GM19239 (cell line): ENCODE measurements at places on chromosomes 4 and X.

DNA sequence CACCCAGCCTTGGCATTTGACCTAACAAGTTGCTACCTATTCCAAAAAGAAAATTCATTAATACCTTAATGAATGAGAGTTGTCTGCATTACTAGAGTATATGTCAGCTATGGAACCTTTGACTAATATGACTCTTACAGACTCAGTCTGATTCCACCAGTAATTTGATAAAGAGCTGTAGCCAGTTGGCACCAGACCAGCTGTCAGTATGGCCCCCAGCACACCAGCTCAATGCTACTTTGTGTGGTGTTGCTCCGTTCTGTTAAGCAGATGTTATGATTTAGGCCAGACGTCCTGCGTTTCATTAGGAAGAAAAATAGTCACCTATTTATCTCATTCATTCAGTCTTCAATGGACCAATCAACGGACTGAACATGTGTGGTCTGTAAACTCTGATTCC lies 215.5 kb downstream of the TLL1 start:
- no peak for DNase-seq

- DNase-seq, result no peak
Measured at GRCh38 chrX:66022632-66023384, 17.1 kb downstream of the VSIG4 start.

DNA sequence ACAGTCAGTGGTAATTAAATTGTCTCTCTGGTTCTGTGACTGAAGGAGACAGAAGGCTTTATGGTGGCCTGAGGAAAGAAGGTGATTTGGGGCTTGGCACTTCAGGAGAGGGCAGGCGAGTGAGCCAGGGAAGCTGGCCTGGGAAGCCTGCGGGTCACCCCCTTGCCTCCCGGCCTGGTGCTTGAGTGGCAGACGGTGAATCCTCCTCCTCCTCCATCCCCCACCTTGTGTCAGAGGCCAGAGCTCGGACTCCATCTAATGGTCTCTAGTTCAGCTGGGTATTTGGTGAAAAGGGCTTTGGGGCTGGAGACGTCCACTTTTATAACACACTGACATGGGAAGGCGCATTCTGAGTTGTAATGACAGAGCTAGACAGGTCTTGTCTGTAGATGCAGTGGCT lies 8.7 kb downstream of the TMEM187 start:
- DNase-seq, result no peak

DNA sequence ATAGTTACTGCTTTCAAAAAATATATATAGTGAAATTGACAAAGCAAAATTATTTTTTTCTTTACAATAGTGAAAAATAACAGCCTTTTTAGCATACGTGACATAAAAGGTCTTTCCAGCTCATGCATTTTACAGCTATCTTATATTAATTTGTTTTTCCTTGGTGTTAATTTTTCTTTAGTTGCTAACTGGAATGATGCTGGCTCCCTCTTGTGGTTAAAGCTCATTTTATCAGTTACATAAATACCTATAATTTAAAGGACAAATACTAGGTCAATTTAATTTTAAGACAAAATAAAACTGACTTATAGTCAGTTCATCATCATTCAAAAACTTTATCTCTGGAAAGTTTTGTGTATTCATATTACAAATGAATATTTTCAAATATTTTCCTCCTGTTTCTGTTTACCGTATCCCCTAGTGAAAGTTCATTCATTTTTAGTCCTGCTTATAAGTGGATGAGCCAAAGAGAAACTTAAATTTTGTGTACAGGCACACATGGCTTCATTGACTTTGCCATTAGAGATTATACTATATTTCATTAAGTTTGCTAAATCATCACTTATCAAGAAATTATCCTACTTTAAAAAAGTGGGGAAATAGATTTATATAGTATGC lies 9.9 kb upstream of the ANAPC4 start:
- DNase-seq, result no peak

DNA sequence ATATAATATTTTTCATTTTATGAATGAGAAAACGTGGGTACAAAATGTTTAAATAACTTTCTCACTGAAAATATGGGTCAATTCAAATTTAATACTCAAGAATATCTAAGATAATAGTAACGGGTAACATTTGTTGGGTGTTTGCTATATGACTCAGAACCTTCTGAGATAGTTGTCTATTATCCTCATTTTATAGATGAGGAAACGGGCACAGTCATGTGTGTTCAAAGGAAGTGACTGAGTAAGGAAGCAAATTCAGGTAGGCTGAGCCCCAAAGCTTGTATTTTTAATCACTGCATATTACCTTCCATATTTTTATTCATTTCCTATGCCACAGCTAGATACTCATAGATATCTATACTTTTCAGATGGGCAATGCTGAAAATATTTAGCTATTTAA lies 12.2 kb upstream of the CAMK2D start:
- no peak for DNase-seq

DNA sequence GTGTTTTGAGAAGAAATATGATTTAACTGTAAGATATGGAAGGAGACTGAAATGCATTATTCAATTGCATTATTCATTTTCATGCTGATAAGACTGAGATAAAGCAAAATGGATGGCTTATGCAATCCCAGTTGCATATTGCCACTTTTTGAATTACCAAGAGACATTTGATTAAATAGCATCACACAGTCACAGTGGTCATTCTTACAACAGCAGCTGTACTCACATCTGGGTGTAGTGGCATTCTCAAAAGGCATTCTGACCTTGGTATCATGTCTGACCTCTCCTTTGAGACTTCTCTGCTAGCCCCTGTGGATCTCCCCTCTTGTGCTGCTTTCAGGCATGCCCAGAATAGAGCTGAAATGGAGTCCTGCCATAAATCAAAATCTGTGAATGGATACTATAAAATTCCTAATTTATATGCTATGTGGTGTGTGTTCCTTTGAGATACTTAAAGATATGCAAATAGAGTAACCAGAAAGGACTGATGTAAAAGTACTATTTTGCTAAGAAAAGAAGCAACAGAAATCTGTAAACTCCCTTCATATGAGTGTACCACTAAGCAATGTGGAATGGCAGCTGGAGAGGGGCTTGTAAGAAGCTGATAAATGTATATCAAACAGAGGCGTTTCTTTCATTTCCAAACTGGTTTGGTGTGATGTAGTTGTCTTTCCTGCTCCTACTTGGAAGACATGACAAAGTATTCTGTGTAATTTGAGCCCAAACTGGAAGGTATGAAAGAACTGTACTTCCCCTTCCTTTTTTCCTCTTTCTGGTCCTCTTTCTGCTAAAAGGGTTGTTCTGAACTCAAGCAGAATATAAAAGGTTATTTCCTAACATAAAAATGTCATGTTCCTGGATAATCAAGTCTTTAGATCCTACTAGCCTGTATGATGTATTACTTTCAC lies 25.4 kb upstream of the METAP1 start:
- no peak for DNase-seq

DNA sequence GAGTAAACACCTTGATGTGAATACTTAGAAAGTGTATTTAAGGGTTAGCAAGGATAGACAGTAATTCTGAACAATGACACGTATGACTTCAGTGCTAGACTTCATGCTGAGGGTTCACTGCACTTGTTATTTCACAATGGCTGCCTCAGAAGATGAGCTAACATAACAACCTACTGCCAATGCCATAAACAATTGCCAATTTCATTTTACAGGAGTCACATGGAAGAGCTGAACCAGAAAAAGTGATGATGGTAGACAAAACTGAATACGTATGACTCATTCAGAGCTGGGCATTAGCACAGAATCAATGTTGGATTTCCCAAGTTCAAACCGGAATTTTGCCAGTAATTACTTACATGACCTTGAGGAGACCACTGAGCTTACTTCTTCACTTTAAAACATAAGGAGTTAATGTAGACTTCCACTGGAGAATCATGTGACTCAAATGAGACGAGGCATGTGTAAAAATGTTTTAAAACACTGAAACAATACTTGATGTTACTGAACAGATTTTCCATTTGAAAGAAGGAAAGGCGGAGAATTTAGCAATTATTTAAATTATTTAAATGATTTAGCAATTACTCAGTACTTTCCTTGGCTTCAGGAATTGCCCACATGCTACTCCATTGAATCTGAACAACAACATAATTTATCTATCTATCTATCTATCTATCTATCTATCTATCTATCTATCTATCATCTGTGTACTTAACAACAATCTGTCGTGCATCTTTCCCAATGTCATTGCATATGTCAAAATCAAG lies 868.5 kb upstream of the SLIT2 start:
- DNase-seq, result no peak

DNA sequence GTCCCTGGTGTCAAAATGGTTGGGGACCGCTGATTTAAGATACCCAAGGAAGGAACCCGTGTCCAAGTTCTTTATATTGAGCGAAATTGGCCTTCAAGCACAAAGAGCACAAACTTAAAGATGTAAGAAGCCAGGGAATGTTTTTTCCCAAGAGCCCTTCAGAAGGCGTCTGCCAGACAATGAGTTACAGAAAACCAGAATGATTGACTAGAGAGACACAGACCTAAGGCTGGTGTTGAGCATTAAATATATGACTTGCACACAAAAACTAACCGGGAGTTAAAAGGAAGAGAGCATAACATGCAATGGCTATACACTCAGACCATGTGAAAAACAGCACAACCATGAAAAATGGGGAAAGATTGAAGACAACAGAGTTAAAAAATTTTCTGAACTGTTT lies 157.5 kb upstream of the FAM9B start:
- DNase-seq, result no peak

DNA sequence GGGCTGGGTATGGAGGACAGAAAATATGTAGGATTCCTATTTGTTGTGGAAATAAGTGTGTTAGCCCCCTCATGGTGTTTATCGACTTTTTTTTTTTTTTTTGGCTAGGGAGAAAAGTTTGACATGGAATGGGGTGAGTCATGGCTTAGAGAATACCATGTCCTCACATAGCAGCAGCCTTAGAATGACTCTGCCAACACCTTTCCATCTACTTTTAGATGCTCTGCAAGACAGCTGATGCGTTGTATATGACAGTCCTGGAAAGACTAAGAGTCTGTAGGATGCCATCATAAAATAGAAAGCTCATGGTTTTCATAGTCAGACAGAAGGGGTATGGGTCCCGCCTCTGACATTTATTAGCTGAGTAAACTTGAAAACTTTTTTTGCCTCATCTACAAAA lies 37.7 kb downstream of the MTTP start:
- no peak for DNase-seq

DNA sequence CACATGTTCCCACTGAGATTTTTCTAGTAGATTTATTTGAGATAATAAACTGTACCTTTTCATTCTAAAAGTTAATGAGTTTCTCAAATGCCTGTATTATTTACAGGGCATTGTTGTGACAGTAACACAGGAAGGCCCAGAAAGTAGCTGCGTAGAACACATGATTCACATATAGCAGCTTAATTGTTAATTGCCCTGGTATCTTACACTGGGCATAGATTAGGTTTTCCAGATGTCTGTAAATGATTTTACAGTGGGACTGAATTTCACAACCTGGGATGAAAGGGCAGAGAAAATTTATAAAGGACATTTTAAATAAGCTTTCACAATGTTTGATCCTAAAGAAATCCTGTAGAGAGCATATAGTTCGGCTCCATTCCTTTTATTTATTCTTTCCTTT lies 27.6 kb downstream of the UGT8 start:
- DNase-seq, result no peak

- DNase-seq, result no peak
Measured at GRCh38 chr4:132572210-132572609, 576.9 kb upstream of the PCDH10 start.

DNA sequence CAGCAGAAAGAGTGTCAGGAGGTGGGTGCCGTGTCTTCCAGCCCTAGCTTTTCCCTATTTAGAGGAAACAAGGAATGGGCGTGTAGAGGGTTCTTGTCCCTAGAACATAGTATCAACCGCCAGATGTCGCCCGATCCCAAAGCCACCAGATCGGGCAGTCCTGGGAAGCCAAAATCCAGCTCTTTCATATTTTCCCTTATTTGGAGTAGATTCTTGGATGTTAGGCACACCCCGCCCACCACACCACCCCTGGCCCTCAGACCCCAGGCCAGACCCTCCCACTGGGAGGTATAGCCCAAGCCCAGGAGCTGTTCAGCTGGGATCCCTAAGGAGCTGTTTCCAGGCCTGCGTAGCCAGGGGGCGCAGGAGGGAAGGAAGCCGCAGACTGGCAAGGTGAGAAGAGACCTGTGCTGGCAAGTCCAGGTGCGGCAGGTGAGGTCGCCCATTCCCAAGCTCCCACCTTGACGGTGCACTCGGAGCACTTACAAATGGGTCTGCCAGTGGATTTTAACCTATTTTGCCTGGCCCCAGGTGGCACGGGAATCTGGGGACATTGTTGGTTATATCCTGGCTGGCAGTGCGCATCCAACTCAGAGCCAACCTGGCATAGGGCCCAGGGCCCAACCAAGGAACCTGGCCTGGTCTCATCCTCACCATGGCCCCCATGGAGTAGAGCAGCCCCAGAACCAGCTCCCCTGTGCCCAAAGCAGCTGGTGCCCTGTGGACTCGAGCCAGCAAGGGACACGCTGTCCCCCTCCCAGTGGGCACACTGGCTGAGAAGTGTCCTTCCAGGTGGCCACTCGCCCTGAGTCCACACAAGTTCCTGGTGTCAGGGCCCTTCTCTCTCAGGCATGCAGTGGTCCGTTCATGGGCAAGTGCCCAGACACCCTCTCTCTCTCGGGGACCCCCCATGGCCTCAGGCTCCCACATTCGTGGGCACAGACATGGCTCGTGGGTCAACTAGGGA lies 811 bp downstream of the FLNA start:
- DNase-seq, result no peak

DNA sequence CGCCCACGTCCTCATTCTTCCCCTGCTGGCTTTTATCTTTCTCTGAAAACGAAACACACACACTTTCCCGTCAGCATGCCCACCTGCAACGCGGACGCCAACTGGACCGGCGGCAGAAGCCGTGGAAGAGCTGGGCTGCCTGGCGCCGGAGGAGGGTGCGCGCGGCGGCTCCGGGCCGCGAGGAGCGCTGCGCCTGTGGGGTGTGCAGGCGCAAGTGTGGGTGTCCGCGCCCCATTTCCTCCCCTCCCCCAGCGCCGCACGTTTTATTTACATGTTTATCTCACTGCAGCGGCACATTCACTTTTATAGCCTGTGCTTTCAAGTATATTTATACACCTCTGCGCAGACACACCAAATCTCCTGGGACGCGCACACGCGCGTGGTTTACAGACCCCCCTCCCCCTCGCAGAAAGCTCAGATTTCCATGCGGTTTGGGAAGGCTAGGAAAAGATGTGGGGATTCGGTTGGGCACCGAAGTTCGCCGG lies 1.5 kb downstream of the PITX2 start:
- DNase-seq, result no peak
